DMS79 treated with DMSO at 0.1 percent for 48 hours (cell line): ENCODE measurements at places on chromosomes 3 and 15.
A peak's percentile ranks its signal among the peaks of the same experiment; 100 is the strongest.

GRCh38 chr3:191361456-191361855, 31.1 kb upstream of the UTS2B start:
- DNase-seq = no peak

GRCh38 chr3:120506076-120506827, 55.5 kb upstream of the FSTL1 start:
- DNase-seq = peak; percentile 95

DNA sequence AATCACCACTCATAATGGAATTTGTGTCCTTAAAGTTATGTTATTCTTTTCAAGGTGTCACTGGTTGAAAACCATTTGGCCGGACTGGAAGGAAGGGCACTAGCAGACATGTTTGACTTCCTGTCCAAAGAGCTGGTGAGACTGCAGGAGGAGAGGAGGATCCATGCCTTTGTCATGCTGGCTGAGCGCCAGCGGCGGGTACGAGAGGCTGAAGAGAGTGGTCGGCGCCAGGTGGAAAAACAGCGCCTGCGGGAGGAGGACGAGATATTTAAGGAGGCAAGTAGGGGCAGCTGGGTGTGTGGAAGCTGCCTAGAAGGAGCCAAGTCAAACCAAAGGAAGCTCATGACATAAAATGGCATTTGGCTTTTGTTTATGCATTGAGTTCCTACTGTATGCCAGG, 38.0 kb upstream of the NR1I2 start:
- DNase-seq = no peak

DNA sequence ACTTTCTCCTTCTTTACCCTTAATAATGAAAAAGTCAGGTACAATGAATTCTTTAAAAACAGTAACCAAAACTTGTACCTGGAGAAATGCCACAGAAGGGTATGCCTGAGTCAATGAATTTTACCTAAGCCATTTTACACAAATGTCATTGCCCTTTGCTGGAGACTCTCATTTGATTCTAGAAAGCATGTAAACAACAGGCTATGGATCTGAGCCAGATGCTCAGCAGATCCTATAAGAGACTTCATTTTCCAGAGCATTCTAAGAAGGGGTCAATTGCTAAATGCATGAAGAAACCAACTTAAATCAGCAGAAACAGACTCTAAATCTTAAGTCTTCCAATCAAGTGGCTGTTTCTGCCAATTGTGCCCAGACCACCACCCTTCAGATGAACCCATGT, 83.8 kb upstream of the GALNT15 start:
- no peak for DNase-seq

GRCh38 chr3:45688194-45688881, 858 bp upstream of the SACM1L start:
- peak; percentile 31 for DNase-seq

DNA sequence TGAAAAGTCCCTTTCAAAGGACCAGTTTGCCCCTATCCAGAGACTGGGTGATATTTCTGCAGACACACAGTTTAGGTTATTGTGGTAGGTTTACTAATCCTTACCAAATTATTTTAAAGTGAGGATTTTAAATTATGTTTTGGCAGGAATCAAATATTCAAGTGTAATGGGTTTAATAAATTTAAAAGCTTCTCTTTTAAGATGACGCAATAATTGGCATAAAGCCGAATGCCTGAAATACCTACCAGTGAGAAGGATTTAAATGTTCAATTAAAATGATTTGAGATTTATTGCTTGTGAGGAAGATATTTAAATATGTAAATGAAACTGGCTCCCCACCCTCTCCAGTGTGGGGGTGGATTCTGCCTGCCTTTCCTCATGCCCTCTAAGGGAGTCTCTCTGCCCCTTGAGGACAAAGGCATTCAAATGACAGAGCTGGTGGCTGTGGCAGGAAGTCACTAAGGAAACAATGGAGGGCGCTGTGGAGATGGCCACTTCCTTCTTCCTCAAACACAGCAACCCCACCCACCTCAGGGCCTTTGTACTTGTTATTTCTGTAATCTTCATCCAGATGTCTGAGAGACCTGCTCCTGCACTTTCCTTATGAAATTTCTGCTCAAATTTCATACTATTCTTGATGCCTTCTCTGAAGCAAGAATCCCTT, 131.7 kb downstream of the TNIK start:
- DNase-seq = no peak

DNA sequence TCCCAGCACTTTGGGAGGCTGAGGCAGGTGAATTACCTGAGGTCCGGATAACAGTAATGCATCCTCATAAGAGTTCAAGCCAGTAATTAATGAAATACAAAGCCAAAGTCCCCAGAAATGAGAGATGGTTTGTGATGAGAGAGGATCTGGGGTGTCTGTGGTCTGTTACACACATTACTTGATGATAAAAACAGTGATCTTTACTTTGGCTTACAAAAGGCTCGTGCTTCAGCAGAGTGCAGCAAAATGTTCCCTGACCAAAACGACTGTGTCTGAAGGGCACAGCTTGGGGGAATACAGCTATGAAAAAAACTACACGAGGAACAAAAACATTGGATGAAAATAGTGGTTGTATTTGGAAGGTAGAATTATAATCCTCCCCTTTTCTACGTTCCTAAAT, 40.9 kb downstream of the CRTC3 start:
- no peak for DNase-seq

- no peak for DNase-seq
Observed at GRCh38 chr3:61637088-61638051, 76.0 kb downstream of the PTPRG start.

GRCh38 chr3:154151969-154152368, 30.8 kb downstream of the ARHGEF26 start:
- DNase-seq = no peak

GRCh38 chr3:15795651-15796308, 2.0 kb downstream of the ANKRD28 start:
- DNase-seq = no peak

GRCh38 chr3:77871436-77871835, 831.5 kb downstream of the ROBO2 start:
- DNase-seq = no peak

DNA sequence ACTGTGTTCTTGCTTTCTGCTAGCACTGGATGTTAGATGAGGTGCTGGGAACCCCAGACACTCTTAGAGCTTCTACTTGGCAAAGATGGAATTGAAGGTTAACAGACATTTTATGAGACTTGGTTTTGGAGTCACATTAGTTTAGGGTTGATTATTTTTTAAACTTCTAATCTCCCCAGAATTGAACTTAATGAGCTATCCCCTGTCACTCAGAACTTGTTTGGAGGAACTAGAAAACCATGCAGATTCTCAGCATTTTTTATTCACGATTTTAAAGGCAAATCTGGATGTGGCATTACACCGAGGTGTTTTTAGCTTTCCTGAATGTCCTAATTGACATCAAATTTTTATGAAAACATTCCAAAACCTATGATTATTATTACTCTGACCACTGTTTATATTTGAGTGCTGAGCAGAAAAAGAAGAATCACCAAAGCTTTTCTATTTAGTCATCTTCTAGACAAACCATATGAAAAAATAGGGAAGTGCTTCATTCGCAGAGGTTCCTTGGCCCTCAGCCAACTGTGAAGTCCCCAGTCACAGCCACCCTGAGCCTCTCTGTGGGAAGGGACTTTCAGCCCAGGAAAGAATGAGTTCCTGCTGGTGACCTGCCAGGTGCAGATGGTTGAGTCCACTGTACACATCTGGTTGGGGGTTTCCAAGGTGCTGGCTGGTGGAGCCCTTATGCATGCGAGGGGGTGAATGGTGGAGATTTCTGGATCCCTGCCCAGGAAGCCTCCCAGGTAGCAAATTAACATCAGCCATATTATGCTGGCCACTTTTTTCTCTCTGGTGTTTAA, 196.0 kb upstream of the TOPAZ1 start:
- DNase-seq = peak; percentile 64
